GM10248 (cell line): ENCODE measurements at places on chromosomes 4 and X.

DNA sequence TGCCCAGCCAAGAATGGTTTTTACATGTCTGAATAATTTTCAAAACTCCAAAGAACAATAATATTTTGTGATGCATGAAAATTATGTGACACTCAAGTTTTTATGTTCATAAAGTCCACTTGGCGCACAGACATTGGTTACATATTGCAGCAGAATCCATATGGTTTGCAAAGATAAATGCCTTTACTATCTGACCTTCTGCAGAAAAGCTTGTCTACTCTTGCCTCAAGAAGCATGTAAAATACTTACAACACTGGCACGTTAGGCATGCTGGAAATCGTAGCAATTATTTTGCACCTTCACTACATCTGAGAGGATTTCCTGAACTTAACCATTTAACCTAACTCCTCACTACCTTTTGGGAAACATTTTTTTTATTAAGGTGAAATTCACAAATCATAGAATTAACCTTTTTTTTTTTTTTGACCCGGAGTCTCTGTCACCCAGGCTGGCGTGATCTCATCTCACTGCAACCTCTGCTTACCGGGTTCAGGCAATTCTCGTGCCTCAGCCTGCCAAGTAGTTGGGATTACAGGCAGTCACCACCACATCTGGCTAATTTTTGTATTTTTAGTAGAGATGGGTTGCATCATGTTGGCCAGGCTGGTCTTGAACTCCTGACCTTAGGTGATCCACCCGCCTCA lies 3.5 kb upstream of the XG start:
- no peak for DNase-seq

GRCh38 chr4:76894537-76895255 lies 3.2 kb downstream of the SOWAHB start:
- no peak for DNase-seq

DNA sequence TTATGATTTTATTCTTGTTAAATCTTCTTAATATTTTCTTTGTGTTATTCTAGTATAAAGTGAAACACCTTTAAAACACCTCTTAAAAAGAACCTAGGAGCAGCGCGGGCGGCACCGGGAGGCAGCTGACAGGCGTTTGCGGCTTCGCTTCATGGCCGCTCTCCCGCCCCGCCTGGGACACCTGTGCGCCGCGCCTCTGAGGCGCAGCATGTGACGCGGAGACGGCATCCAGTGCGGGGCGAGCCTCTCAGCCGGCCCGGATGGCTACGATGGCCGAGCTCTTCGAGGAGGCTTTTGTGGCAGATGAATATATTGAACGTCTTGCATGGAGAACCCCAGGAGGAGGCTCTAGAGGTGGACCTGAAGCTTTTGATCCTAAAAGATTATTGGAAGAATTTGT lies 1592.7 kb downstream of the TECRL start:
- no peak for DNase-seq

DNA sequence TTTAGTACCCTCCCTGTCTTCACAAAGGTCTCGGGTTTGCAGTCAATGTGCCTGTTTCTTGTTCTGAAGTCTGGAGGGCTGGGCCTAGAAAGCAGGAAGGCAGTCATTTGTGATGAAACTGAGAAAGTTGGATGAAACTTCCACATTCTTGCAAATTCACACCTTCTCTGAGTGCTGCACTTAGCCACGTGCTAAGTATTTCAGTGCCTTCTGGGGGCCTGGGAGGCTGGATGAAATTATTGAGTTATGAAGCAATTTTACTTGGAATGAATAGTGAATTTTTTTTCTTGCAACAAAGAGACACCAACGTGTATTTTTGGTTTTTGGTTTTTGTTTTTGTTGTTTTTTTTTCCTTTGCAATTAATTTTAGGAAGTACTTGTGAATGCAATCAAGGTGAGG lies 71.2 kb downstream of the MSX1 start:
- DNase-seq = no peak

DNA sequence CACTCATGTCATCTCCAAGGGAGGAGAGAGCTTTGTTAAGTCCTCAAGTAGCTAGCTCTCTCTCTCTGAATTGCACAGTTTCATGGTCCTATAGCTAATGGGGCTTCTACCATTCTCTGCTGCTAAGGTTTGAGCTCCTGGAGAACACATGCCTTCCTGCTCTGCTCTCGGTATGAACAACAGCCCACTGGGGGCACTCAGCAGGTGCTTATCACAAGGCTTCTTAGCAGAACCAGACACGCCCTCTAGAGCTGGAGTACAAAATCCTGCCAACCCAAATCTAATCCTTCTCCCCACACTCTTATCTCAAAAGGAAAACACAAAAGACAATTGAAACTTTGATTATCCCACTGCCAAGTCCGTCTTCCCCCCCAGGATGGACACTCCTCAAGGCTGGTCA lies 176.5 kb downstream of the HS3ST1 start:
- DNase-seq = no peak
